ENCODE measurements at places on chromosomes 2 and 18.

DNA sequence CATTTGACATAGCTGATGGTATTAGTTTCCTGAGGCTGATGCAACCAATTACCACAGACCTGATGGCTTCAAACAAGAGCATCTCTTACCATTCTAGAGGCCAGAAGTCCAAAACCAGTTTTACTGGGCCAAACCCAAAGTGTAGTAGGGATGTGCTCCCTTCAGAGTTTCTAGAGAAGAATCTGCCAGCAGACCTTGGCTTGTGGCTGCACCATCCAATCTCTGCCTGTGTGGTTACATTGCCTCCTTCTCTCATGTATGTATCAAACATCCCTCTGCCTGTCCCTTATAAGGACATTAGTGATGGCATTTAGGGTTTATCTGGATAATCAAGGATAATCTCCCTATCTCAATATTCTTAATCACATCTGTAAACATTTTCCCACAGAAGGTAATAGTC lies 4.5 kb upstream of the SNRNP27 start:
- DNase-seq, result no peak

GRCh38 chr2:232689152-232689910 lies 7.8 kb upstream of the GIGYF2 start:
- DNase-seq, result no peak

DNA sequence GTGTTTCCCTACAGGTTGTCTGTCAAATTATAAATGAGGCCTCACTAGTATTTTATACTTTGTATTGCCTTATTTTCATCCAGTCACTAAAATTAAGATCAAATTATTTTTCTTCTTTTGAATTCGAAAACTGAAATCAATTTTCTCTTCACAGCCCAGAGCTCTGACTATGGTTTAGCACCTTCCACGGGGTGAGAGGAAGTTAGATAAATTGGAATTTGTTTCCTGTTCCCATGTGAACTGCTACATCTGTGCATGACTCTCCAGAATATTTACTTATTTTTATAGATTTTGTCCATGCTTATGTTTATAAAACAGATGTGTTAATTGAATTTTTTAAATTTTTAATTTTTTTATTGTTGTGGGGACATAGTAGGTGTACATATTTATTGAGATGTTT lies 656.5 kb downstream of the IRS1 start:
- DNase-seq, result no peak

GRCh38 chr2:27681841-27682240 lies 18.2 kb downstream of the SLC4A1AP start:
- DNase-seq, result no peak
